ENCODE measurements at places on chromosomes 2 and 18.

DNA sequence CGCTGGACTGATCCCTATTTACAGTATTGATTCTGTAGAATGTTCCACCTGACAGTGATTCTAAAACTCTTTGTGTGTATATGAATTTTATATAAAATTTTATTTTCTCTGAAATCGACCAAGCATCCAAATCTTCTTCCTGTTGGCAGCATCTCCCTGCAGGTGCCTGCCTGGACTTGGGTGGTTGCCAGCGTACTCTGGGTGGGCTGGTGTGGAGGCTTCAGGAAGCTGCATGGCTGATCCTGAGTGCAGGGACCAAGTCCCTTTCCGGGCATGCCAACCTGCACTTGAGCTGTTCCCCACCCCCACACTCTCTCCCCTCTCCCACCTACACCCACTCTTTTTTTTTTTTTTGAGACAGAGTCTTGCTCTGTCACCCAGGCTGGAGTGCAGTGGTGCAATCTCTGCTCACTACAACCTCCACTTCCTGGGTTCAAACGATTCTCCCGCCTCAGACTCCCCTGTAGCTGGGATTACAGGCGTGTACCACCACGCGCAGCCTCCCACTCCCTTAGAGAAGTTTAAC lies 53.2 kb upstream of the ALKAL2 start:
- DNase-seq: no peak

GRCh38 chr18:78126536-78126935 lies 853.1 kb upstream of the SALL3 start:
- DNase-seq: no peak

GRCh38 chr18:68035774-68036522 lies 519.4 kb upstream of the DSEL start:
- no peak for DNase-seq

GRCh38 chr2:137952586-137953129 lies 11.6 kb upstream of the HNMT start:
- DNase-seq: no peak

GRCh38 chr2:237614151-237614720 lies 13.2 kb upstream of the LRRFIP1 start:
- no peak for DNase-seq

- DNase-seq: no peak
Measured at GRCh38 chr2:15773204-15773603, 167.1 kb upstream of the MYCN start.

- no peak for DNase-seq
Measured at GRCh38 chr18:49768051-49768391, 45.3 kb downstream of the ACAA2 start.

GRCh38 chr2:174753038-174753633 lies 11.1 kb downstream of the CHRNA1 start:
- DNase-seq: no peak

DNA sequence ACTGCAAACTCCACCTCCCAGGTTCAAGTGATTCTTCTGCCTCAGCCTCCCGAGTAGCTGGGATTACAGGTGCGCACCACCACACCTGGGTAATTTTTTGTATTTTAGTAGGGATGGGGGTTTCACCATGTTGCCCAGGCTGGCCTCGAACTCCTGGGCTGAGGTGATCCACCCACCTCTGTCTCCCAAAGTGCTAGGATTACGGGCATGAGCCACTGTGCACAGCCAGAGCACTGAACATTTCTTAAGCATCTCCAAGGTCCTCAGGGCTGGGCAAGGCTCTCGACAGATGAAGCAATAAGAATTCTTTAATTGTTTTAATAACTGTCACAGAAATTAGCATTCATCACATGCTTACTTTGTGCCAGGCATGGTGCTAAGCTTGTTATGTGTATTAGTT lies 4.1 kb downstream of the ATOH8 start:
- no peak for DNase-seq

DNA sequence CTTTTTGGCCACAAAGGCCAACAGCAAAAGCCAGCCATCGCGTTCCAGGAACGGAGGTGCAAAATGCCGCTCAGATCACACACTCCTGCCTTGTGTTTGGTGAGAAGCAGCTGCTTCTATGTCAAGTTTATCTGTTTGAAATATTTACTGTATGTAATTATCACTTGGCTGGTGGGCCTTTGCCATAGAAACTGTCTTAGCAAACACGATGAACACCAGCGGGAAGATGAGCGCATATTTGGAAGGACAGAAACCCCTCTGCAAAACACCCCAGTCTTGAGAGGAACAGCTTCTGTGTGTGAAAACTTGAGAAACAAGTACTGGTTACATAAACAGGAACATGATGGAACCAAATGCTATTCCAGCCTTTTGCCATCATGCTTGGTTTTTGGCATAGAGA lies 59.7 kb downstream of the SCG2 start:
- no peak for DNase-seq

- DNase-seq: no peak
Measured at GRCh38 chr2:86238354-86238753, 39.1 kb downstream of the MRPL35 start.

- no peak for DNase-seq
Measured at GRCh38 chr2:11581124-11581796, 47.4 kb downstream of the GREB1 start.

- DNase-seq: no peak
Measured at GRCh38 chr2:85414761-85415553, 3.6 kb upstream of the SH2D6 start.

GRCh38 chr18:54203914-54204313 lies 20.6 kb downstream of the MBD2 start:
- DNase-seq: no peak

DNA sequence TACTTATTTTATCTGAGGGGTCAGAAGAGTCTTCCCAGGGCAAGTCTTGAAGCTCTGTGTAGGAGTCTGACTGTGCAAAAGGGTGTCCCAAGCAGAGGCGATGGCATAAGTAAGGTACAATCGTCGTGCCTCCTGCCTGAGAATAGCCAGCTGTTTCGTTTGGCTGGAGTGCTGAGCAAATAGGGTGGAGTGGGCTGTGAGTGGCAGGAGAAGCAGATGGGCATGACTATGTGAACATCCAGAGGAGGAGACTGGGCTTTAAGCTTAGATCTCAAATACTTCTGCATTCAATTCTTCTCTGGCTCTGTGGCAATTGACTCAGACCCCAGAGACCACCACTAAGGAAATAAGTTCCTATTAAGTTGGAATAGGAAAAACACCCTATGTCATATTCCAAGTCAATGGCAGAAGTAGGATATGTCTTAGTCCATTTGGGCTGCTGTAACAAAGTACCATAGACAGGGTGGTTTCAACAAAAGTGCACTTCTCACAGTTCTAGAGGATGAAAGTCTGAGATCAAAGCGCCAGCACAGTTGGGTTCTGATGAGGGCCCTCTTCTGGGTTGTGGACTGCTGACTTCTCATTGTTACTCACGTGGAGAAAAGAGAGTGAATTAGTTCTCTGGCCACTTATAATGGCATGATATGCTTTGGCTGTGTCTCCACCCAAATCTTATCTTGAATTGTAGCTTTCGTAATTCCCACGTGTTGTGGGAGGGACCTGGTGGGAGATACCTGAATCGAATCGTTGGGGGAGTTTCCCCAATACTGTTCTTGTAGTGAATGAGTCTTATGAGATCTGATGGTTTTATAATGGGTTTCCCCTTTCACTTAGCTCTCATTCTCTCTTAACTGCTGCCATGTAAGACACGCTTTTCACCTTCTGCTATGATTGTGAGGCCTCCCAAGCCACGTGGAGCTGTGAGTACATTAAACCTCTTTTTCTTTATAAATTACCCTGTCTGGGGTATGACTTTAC lies 120.2 kb downstream of the LPIN1 start:
- DNase-seq: no peak

GRCh38 chr2:235498946-235499812 lies 5.3 kb downstream of the AGAP1 start:
- DNase-seq: no peak

- DNase-seq: no peak
Measured at GRCh38 chr2:227782804-227783203, 30.8 kb upstream of the CCL20 start.

DNA sequence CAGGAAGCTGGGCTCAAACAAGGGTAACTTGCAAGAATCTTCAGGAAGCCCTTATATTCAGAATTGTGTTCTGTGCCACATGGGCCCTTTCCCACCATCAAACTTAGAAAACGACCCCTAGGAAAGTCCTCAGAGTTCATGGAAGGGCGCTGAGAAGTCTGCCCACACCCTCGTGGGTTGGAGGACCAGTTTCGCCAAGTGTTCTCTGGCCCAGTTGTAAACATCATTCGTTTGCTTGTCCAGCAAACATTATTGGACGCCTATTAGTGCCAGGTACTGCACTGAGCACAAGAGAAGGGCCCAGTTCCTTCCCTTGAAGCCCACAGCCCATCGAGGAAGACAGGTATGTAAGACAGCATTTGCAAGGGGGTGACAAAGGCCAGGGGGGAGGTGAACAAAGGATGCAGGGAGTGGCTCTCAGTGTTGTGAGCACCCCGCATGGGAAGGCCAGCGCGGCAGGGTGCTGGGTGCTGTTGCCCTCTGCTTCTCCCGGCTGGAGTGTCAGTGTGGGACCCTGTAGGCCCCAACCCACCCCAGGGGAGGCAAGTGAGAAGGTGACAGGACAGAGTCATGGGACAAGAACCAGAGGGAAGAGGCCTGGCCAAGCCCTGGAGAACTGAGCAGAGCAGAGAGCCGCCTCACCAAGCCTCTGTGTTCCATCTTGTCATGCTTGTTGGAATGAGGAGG lies 60.2 kb upstream of the ALPP start:
- no peak for DNase-seq

DNA sequence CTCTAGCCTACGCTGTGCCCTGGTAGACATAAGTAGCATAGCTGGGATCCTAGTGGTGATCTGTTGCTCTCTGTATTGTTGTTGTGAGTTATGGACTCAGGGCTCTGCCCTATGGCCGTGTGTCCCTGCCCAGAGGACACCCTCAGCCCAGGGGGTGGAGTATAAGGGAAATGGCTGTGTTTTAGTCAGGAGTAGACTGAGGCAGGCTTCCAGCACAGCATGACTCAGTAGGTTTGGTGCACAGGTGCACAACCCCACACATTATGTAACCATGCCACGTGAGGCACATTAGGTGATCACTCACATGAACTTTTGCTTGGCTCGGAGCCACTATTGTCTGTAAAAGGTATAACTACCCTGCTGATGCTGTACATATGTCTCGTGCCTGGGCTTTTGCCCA lies 59.9 kb upstream of the PEX13 start:
- no peak for DNase-seq

GRCh38 chr18:45639408-45639807 lies 24.1 kb downstream of the SLC14A2 start:
- no peak for DNase-seq

DNA sequence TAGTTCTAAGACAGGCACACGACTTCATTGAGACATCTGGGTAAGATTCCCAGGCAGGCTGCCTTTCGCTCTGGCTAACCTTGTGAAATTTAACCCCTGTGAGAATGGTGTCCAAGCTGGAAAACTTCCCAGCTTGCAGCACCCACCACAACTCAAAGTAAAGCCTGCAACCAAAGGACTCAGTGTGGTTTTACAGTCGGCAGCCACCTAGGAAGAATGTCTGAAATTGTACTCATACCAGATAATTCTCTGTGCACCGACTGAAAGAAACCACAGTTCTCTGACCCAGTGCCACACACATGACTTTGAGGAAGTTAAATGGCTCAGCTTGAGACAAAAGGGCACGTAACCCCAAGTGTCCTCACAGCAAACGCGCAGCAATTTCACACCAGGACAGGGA lies 125.7 kb downstream of the RBMS1 start:
- no peak for DNase-seq

- DNase-seq: no peak
Measured at GRCh38 chr2:30645081-30645744, 162.0 kb downstream of the CAPN13 start.

DNA sequence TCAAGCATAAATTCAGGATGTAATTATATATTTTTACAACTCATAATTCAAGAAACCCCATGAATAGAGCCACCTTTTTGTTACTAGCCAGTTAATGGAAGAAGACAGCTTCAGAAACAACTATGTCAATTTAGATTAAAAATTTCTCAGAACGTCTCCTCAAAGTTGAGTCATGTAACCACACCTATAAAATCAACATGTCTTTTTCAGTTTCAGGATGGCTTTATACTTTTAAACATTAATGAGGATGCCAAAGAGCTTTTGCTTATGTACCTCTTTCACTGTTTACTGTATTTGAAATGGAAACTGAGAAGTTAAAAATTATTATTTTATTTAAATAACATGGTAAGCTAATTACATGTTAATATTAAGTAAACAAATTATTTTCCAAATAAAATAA lies 280.1 kb downstream of the PTH2R start:
- DNase-seq: no peak

DNA sequence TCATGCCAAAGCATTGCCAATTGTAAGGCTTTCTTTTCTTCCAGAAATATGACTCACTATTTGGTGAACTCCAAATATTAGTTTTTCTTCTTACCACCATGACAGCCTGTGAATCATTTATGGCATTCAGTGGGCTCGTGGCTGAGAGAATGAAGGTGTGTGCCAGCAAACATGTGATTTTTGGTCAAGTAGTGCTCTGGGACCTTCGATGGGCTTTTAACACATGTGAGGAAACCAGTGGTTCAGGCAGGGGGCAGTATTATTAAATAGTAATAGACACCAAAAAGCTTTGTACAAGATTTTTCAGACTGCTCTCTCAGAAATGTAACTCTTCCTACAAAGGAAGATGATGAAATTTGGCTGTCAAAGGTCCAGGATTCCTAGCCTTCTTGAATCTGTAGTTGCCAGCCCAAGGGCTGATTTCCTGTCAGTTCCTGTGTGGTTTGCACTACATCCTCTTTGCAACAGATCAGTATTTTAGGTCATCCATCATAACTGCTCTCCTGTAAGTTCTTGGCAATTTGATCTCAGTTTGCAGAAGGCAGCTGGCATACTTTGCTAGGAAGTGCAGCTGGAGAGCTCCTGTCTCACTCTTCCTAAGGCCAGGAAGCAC lies 64.3 kb downstream of the BABAM2 start:
- peak; percentile 12 for DNase-seq

GRCh38 chr18:22465859-22466457 lies 48.2 kb upstream of the CTAGE1 start:
- no peak for DNase-seq
